ENCODE measurements at places on chromosomes 2 and 18.

GRCh38 chr2:144230033-144230432 is 289.9 kb downstream of the ZEB2 start:
- DNase-seq = no peak

DNA sequence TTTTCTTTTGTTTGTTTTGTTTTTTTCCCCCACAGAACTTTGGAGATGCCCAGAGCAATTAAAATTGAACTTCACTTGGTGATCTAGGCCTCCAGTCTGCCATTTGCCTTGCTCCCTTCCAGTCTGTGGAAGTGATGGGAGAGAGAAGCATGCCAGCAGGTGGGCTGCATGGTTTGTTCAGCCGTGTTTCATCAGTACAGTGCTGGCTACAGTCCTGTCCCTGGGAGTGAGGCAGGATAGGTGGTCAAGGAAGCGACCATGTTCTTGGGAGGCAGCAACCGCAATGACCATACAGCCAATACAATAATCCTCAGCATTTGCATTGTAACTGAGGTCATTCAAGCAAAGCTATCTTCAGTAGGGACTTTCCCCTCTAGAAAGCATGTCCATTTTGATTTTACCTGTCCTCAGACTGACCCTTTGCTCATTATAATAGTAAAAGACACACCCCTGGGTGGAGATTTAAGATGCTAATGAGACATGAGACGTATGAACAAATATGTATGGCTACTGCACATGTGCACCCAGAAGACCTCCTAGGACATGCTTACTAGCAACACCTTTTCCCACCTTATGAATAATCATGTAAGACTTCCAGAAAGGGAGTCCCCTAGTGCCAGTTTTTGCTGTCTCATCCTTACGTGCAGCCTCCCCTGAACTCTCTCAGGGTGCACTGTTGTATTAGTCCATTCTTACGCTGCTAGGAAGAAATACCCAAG is 11.1 kb upstream of the LIPG start:
- DNase-seq = no peak

- no peak for DNase-seq
Observed at GRCh38 chr2:172849519-172850217, 114.0 kb downstream of the RAPGEF4 start.

- no peak for DNase-seq
Observed at GRCh38 chr2:173968551-173968950, 3.4 kb upstream of the SP3 start.

- DNase-seq = no peak
Observed at GRCh38 chr2:109350526-109350925, 221.5 kb downstream of the SH3RF3 start.

Measured in stimulated activated CD4-positive, alpha-beta T cell treated with anti-CD3 and anti-CD28 coated beads, Interleukin-1b, Interleukin-23, amount 100 ng/mL, for 1 hour (primary cell).